Left lung (tissue), 14 donors: ENCODE measurements at places on chromosomes 1 and 21. TPM values are rescaled to one million over a fixed set of nuclear protein-coding genes. Genes with fewer than 3 reads are reported as not detected.

The SPATA46 gene
- total RNA-seq, result not detected

The USH2A gene
- total RNA-seq, result not detected

- H3K27ac ChIP-seq, result no peak overlapping the region
- no peaks in the 10 kb centered on the region for H3K36me3 ChIP-seq
- no peak overlapping the region for H3K4me3 ChIP-seq
Observed at GRCh38 chr1:24858277-24858676, 71.8 kb downstream of the RUNX3 start.

- no peaks in the 10 kb centered on the region for H3K27me3 ChIP-seq
- no peak overlapping the region for H3K27ac ChIP-seq
- peaks cover 9% of the 10 kb centered on the region for H3K4me1 ChIP-seq
- no peak overlapping the region for H3K4me3 ChIP-seq
- H3K36me3 ChIP-seq, result no peaks in the 10 kb centered on the region
Observed at GRCh38 chr1:76070538-76070937, 4.0 kb upstream of the ST6GALNAC3 start.

- H3K27ac ChIP-seq, result no peak overlapping the region
- H3K27me3 ChIP-seq, result no peaks in the 10 kb centered on the region
- DNase-seq, result no peak
- no peaks in the 10 kb centered on the region for H3K36me3 ChIP-seq
Observed at GRCh38 chr1:51673279-51673678, 56.4 kb downstream of the OSBPL9 start.

- H3K36me3 ChIP-seq, result no peaks in the 10 kb centered on the region
- no peaks in the 10 kb centered on the region for H3K4me1 ChIP-seq
- peak; percentile 19 for DNase-seq
- no peak overlapping the region for H3K27ac ChIP-seq
- H3K4me3 ChIP-seq, result no peak overlapping the region
Observed at GRCh38 chr1:244273845-244274619, 177.7 kb downstream of the ADSS2 start.

DNA sequence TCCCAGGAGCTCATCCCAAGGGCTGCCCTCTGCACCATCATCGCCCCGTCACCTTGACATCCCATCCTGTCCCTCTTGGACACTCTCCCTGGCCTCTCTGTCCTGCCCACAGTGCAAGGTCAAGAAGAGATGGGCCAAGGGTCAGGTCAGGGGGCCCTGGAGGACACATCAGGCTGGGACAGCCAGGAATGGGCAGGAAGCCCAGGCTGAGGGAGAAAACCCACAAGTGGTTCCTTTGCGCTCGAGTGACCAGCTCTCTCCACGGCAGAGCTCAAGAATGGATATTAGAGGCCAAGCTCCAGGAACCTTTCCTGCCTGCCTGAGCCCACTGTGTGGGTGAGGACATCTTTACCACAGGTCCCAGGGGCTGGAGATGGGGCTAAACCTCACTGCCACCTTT, 41.0 kb downstream of the KCNN3 start:
- no peaks in the 10 kb centered on the region for H3K36me3 ChIP-seq
- H3K4me3 ChIP-seq, result no peak overlapping the region
- H3K27ac ChIP-seq, result no peak overlapping the region
- no peaks in the 10 kb centered on the region for H3K27me3 ChIP-seq
- peaks cover 4% of the 10 kb centered on the region for H3K4me1 ChIP-seq

GRCh38 chr1:111334169-111334568, 43.5 kb downstream of the CHIA start:
- no peak overlapping the region for H3K27ac ChIP-seq
- H3K27me3 ChIP-seq, result no peaks in the 10 kb centered on the region
- H3K4me1 ChIP-seq, result no peaks in the 10 kb centered on the region
- H3K36me3 ChIP-seq, result no peaks in the 10 kb centered on the region
- DNase-seq, result peak; percentile 10

- DNase-seq, result no peak
- no peak overlapping the region for H3K27ac ChIP-seq
- no peaks in the 10 kb centered on the region for H3K4me1 ChIP-seq
- H3K27me3 ChIP-seq, result no peaks in the 10 kb centered on the region
- H3K4me3 ChIP-seq, result no peak overlapping the region
Observed at GRCh38 chr1:237166593-237167101, 124.7 kb downstream of the RYR2 start.

DNA sequence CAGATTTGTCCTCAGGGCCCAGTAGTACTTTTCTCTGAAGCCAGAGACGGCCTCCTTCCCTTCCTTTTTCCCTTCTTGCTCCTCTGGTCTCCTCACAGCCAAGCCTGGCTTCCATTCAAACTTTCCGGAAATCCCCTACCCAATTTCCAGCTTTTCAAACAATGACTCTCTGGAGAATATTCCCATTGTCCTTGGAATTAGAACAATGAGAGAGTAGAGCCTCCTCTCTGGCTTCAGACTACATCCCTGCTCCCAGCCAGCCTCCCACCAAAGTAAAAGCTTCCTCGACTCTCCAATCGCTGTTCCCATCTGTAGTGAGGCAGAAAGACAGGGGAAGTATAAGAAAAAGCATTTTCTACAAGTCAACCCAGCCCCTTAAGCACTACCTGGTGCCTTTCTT, 77.7 kb upstream of the SOX13 start:
- no peaks in the 10 kb centered on the region for H3K27me3 ChIP-seq
- no peak overlapping the region for H3K4me3 ChIP-seq
- no peaks in the 10 kb centered on the region for H3K4me1 ChIP-seq
- no peaks in the 10 kb centered on the region for H3K36me3 ChIP-seq
- DNase-seq, result no peak
